ENCODE measurements at places on chromosomes 3 and 15.

- DNase-seq: peak; percentile 58
Measured at GRCh38 chr15:84863565-84864443, 20.7 kb upstream of the SLC28A1 start.

GRCh38 chr3:158111861-158112260 lies 2.0 kb downstream of the RSRC1 start:
- no peak for DNase-seq

GRCh38 chr3:189787632-189788031 lies 156.4 kb downstream of the TP63 start:
- no peak for DNase-seq

- DNase-seq: peak; percentile 78
Measured at GRCh38 chr3:13575459-13576061, 26.6 kb downstream of the FBLN2 start.

DNA sequence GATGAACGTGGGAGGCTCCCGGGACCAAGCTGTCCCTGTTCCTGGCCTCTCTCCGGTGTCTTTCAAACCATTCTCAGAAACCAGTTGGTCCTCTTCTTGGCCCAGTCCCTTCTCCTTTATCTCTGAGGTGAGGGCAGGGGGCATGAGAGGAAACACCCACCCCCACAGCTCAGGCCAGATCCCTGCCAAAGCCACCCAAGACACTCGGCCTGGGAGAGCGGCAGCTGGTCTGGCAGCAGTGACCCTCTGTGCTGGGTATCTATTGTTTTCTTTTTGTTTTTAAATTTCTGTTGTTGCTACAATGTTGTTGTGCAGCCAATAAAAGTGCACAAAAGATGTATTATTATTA lies 27.3 kb downstream of the ACSBG1 start:
- DNase-seq: no peak

- peak; percentile 43 for DNase-seq
Measured at GRCh38 chr3:133230195-133230594, 169.7 kb upstream of the BFSP2 start.

- no peak for DNase-seq
Measured at GRCh38 chr3:73056014-73056844, 5.2 kb upstream of the EBLN2 start.

- DNase-seq: peak; percentile 56
Measured at GRCh38 chr15:38624244-38625205, 59.9 kb upstream of the RASGRP1 start.

GRCh38 chr3:112397556-112397955 lies 64.6 kb downstream of the CD200 start:
- no peak for DNase-seq
